ENCODE measurements at places on chromosomes 1 and 21.

DNA sequence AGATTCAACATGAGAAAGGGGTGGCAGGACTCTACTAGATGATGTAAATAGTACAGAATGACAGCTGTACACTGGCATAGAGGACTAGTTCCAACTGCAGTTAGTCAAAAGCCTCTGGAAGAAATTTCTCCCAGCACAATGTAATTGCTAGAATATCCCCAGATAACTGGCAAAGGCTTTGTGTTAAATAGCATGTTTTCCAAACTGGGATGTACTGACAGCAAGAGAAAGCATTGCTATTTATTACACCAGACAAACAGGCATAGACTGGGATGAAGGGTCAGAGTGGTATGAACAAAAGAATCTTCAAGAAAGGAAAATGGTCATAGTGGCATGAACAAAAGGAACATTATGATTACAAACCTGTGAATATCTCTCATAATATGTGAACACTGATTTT is 115.9 kb upstream of the CXADR start:
- no peaks in the 10 kb centered on the region for H3K27me3 ChIP-seq
- H3K4me1 ChIP-seq: no peaks in the 10 kb centered on the region

GRCh38 chr1:114154146-114154962 is 685 bp upstream of the SYT6 start:
- DNase-seq: no peak
- peaks cover 93% of the 10 kb centered on the region for H3K27me3 ChIP-seq
- H3K36me3 ChIP-seq: no peaks in the 10 kb centered on the region
- no peak overlapping the region for H3K27ac ChIP-seq

DNA sequence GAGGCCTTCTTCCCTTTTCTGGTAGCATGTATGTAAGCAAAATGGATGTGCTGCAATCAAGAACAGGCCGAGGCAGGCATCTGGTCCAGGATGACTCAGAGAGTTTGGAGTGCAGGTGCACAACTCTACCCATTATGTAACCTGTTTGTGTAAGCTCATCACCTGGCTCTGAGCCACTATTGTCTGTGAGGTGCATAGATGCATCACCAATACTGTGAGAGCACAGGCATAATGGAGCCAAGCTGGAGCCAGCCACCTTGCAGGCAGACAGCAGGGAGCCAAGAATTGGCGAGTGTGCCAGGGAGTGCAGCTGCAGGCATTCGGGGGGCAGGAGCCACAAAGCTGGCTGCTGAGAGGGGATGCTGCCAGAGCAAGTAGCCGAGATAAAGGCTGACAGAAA is 549.9 kb upstream of the RGS18 start:
- no peaks in the 10 kb centered on the region for H3K27me3 ChIP-seq
- H3K4me3 ChIP-seq: no peak overlapping the region
- no peak for DNase-seq
- no peak overlapping the region for H3K27ac ChIP-seq
- no peaks in the 10 kb centered on the region for H3K4me1 ChIP-seq

DNA sequence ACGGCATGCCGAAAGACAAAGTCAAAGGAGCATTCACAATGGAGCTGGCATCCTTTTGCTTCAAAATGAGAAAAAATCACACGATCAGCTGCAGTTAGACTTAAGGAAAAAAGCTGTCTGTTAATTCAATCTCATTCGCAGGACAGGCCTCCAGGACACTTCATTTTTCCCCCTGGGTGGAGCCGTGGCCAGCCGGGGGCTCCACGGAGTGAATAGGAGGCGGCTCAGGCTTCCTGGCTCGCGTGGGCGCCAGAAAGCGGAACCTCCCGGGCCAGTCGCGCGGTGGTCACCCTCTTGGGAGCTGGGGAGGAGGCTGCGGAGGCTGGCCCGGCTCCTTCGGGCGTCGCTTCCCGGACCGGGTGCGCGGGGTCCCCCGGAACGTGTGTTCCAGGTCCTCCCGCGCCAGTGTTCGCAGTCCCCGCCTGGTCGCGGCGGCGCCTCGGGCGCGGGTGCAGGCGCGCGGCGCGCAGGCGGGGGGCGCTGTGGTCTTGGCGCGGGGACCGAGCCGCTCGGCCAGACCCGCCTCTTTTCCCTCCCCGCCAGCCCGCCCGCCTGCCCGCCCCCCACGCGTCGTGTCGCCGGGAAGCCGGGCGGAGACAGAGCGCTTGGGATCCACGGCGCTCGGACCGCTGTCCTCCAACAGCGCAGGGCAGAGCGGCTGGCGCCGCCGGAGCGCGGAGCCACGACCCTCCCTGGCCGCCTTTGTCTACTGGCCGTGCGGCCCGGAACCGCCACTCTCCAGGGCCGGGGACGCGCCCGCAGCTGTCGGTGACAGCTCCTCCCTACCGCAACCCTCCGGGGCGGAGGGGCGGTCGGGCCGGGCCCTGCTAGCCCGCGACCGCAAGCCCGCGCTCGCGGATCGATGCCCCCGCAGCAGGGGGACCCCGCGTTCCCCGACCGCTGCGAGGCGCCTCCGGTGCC is at the start of gene RHOU:
TSS of gene RHOU (plus strand) at position 599 of the 921 bp plus-strand sequence. CDS start at position 863, 264 bp downstream.
- peaks cover 19% of the 10 kb centered on the region for H3K36me3 ChIP-seq
- peak within 1 kb of the TSS; percentile 95 for H3K27ac ChIP-seq
- no peaks in the 10 kb centered on the region for H3K27me3 ChIP-seq

DNA sequence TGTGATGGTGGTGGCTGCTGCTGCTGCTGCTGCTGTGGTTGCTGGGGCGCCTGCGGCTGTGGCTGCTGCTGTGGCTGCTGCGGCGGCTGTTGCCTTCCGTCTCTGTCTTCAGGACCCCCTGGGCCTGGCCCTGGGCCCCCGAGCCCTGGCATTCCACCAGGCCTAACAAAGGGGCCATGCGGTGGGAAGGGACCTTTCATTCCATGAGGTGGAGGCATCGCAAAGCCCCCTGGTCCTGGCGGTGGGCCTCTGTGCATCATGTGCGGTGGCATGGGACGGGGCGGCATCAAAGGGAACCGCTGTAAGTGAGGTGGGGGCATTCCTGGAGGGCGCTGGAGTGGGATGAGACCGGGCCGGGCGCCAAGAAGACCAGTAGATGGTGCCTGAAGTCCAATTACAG is 12.4 kb downstream of the SOD1 start:
- no peaks in the 10 kb centered on the region for H3K4me1 ChIP-seq
- H3K27me3 ChIP-seq: no peaks in the 10 kb centered on the region
- DNase-seq: no peak
- H3K4me3 ChIP-seq: no peak overlapping the region

DNA sequence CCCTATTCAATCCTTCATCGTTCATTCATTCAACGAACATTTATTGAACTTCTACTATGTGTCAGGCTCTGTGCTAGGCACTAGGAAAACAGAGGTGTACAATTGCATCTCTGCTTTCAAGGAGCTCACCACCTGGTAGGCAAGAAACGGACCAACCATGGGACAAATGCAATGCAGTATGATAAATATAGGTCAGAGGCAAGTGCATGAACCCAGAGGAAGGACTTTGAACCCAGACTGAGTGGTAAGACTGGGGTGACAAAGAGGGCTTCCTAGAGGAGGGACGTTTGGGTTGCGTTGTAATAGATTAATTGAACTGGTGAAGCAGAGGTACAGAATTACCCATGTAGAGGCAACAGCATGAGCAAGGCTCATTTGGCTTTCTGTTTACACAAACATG is 16.4 kb downstream of the CD2 start:
- H3K4me3 ChIP-seq: no peak overlapping the region
- no peak for DNase-seq
- no peaks in the 10 kb centered on the region for H3K27me3 ChIP-seq
- H3K4me1 ChIP-seq: peaks cover 6% of the 10 kb centered on the region

GRCh38 chr21:32764186-32764585 is 7.4 kb downstream of the PAXBP1 start:
- H3K27ac ChIP-seq: no peak overlapping the region
- H3K27me3 ChIP-seq: no peaks in the 10 kb centered on the region
- peaks cover 81% of the 10 kb centered on the region for H3K36me3 ChIP-seq
- no peak overlapping the region for H3K4me3 ChIP-seq
- no peak for DNase-seq

- peaks cover 38% of the 10 kb centered on the region for H3K27me3 ChIP-seq
- H3K36me3 ChIP-seq: no peaks in the 10 kb centered on the region
Measured at GRCh38 chr21:43191521-43191920, 22.7 kb downstream of the CRYAA start.

DNA sequence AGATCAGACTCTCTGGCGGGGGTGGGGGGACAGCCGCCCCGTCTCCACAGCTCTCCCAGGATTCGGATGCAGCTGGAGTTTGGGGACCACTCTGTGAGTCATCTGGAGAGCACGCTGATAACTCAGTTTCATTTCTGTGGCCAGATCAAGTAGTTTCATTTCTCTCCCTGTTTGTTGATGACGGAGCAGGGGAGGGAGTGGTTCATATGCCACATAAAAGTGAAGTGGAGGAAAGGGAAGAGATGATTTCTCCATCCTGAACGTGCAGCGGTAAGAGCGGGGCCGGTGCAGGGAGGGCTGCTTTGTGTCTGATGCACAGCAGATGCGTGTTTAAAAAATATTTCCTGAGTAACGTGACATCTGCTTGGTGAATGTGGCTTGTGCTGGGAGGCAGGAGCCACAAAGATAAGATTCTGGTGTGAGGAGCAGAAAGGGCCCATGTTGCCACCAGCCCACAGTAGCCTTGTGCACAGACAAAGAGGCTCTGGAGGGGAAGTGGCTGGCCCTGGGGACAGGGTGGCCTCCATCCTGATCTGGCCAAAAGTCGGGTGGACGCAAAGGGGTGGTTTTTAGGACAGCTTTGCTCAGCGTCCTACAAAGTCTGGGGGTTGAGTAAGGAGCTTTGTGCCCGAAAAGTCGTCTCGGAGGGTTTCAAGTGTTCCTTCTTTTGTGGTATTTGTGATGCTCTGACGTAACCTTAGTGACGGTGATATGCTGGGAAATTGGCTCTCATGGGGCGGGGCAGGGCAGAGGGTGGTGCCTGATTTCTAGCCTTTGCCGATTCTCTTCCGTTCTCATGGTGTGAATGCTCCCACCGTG is at the start of gene MX2:
TSS of gene MX2 (plus strand) at position 242 of the 819 bp plus-strand sequence. CDS start 14,880 bp downstream, outside the sequence.
- no peaks in the 10 kb centered on the region for H3K27me3 ChIP-seq
- peak within 1 kb of the TSS; percentile 78 for H3K27ac ChIP-seq
- DNase-seq: peak; percentile 66
- peak within 1 kb of the TSS; percentile 29 for H3K4me3 ChIP-seq

GRCh38 chr1:235885655-235886262 is 19.1 kb upstream of the LYST start:
- no peak overlapping the region for H3K27ac ChIP-seq
- H3K36me3 ChIP-seq: no peaks in the 10 kb centered on the region
- H3K4me1 ChIP-seq: peaks cover 29% of the 10 kb centered on the region
- H3K4me3 ChIP-seq: no peak overlapping the region
- no peak for DNase-seq
- H3K27me3 ChIP-seq: no peaks in the 10 kb centered on the region

DNA sequence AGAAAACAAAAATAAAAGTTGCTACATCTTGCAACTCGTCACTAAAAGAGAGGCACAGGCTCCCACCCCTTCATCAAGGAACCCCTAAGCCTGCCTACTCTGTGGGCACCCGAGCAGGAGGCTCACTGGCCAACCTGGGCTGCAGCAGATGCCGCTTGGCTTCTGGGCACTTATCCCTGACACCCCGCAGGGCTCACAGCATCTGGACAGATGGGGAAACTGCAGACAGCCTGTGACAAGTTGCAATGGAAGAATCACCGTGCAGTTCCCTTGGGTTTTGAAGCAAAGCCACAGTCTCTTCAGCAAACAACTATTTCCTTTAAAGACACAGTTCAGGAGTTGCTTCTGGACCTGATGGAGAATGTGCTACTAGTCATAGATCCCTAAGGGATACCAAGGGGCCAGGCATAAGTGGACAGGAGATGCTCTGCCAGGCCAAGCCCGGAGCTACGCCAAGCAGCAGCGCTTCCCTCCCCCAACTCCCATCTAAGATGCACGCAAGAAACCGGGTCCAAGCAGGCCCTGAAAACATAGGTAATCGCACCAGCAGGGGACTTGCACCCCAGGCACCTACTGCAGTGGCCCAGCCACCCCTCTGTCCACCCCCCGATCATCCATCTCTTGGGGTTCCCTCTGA is 170.6 kb downstream of the NPHP4 start:
- H3K4me1 ChIP-seq: no peaks in the 10 kb centered on the region
- no peak overlapping the region for H3K27ac ChIP-seq
- H3K36me3 ChIP-seq: no peaks in the 10 kb centered on the region
- no peak overlapping the region for H3K4me3 ChIP-seq
- H3K27me3 ChIP-seq: no peaks in the 10 kb centered on the region

DNA sequence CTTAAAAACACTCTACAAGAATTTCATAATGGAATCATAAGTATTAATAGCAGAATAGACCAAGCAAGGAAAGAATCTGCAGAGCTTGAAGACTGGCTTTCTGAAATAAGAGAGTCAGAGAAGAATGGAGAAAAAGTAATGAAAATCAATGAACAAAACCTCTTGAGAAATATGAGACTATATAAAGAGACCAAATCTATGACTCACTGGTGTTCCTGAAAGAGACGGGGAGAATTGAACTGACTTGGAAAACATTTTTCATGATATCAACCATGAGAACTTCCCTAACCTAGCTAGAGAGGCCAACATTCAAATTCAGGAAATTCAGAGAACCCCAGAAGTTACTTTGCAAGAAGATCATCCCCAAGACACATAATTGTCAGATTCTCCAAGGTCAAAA is 85.6 kb downstream of the GDAP2 start:
- no peak overlapping the region for H3K4me3 ChIP-seq
- no peak for DNase-seq
- no peaks in the 10 kb centered on the region for H3K36me3 ChIP-seq
- no peaks in the 10 kb centered on the region for H3K27me3 ChIP-seq
- H3K4me1 ChIP-seq: peaks cover 7% of the 10 kb centered on the region

- peaks cover 37% of the 10 kb centered on the region for H3K4me1 ChIP-seq
- peak overlapping the region; percentile 97 for H3K27ac ChIP-seq
- H3K4me3 ChIP-seq: peak overlapping the region; percentile 91
- DNase-seq: peak; percentile 66
Measured at GRCh38 chr21:44874497-44875315, 1.2 kb upstream of the PTTG1IP start.

GRCh38 chr1:244048256-244049161 is 2.6 kb upstream of the ZBTB18 start:
- no peaks in the 10 kb centered on the region for H3K27me3 ChIP-seq
- peak overlapping the region; percentile 98 for H3K27ac ChIP-seq
- peaks cover 8% of the 10 kb centered on the region for H3K4me1 ChIP-seq
- peak overlapping the region; percentile 80 for H3K4me3 ChIP-seq
- H3K36me3 ChIP-seq: no peaks in the 10 kb centered on the region

DNA sequence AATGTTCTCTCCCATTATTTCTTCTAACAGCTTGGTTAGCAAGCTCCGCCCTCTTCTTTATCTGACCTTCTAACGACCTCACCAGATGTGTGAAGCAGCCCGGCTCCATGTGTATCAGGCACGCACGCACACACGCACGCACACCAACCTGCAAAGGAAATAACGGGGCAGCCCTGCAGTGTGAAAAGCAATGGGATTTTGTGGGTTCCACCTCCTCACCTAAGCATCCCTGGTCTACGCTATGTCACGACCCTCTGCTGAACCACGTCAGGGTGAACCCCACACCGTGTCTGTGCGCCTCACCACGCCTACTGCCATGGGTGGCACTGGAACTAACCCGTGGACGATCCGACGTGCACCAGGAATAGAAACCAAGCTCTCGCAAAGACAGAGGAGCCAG is 10.4 kb downstream of the SSU72 start:
- peaks cover 49% of the 10 kb centered on the region for H3K4me1 ChIP-seq
- H3K27ac ChIP-seq: no peak overlapping the region
- no peak for DNase-seq
- H3K27me3 ChIP-seq: no peaks in the 10 kb centered on the region
- H3K36me3 ChIP-seq: peaks cover 82% of the 10 kb centered on the region

- DNase-seq: peak; percentile 76
- H3K4me1 ChIP-seq: peaks cover 20% of the 10 kb centered on the region
- H3K27me3 ChIP-seq: no peaks in the 10 kb centered on the region
- H3K27ac ChIP-seq: peak overlapping the region; percentile 81
- H3K4me3 ChIP-seq: no peak overlapping the region
Measured at GRCh38 chr1:10495952-10496351, 21.2 kb downstream of the PEX14 start.
